Activated T-cell treated with anti-CD3 and anti-CD28 coated beads for 24 hours (primary cell): ENCODE measurements at places on chromosomes 3 and 15.
A peak's percentile ranks its signal among the peaks of the same experiment; 100 is the strongest.

- DNase-seq: no peak
Measured at GRCh38 chr3:146813496-146813895, 208.3 kb upstream of the PLSCR5 start.

DNA sequence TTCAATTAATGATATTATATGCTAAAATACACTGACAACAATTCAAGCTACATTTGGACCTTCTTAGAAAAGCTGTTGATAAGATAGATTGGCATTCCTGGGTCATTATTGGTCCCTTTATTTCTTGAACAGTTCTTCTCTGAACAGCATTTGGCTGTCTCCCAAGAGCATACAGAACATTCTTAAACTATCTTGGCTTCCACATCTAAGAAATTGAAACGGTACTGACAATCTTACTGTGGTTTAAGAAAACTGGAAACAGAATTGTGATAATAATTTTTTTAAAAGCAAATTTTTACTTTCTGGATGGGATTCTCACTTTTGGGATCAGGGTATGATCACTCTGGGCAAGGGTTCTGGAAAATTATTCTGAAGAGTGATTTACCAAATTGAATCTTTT is 161.7 kb upstream of the ZNF385D start:
- no peak for DNase-seq

DNA sequence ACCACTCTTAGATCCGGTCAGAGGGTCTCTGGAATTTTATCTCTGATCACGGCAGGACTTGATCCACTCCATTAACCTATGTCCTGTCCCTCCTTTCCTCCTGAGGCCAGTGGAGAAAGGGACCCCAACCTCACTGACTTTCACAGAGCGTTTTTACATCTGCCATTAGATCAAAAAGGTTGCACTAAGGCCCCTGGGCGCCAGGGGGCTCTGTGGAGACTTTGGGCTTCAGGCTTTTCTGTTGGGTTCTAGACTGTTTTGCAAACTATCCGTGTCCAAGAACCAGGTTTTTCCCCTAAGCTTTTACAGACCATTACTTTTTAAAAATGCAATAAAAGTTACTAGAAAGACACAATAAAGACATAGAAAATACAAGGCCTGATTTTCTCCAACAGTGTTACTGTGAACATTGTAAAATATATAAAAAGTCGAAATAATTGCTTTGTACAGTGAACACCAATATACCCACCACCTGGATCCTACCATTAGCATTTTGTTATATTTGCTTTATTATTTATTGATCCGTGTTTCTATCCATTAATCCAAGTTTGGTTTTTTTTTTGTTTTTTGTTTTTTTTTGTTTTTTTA is 159.7 kb downstream of the POLR2M start:
- peak; percentile 32 for DNase-seq

DNA sequence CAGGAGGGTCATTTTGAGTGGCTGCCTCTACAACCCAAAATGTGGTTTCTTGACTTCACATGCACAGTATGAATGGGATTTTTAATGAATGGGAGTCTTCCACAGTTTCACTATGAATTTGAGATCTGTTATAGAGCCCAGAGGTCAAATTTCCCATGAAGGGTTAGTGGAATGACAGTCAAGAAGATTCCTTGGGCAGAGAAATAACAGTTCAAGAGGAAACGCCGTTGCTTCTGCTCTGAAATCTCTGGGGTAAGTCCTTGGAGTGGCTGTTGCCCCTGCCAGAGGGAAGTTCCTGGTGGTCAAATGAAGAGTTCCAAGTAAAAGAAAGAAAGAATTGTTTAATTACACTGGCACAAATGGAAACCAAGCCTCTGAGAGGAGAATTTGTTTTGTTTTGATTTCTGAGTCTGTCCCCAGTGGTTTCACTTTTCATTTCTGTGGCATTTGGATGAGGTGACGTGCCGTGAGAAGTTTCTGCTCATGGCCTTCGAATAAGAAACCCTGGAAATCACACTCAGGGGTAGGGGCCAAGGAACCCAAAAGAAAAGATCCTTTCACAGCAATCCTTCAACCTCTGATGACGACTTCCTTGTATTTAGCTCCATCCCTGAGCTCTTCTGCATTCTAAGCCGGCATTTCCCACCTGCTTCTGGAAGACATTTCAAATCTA is 77.5 kb upstream of the IL12A start:
- DNase-seq: no peak

- peak; percentile 36 for DNase-seq
Measured at GRCh38 chr3:38003371-38003816, 12.8 kb downstream of the VILL start.

GRCh38 chr3:47009225-47010110 is 30.0 kb downstream of the NBEAL2 start:
- DNase-seq: peak; percentile 67
